ENCODE measurements at places on chromosomes 3 and 15.

- no peak for DNase-seq
Observed at GRCh38 chr3:167783781-167784180, 48.3 kb downstream of the SERPINI1 start.

DNA sequence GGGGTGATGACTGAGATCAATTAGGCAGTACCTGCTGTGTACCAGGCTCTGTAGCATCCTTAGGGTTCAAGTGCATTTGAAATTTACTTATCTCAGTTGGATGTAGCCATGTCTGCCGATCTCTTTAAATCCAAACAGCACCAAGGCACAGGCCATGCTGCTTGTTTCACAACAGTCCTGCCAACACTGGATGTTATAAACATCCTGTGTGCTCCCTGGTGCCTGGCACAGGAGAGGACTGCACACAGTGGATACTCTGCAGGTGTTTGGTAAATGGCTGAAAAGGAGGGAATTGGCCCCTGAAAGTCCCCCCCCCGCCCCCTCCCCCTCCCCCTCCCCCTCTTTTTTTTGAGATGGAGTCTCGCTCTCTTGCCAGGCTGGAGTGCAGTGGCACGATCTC is 27.0 kb downstream of the CTSH start:
- no peak for DNase-seq

- no peak for DNase-seq
Observed at GRCh38 chr3:127764841-127765362, 57.4 kb downstream of the MGLL start.

- no peak for DNase-seq
Observed at GRCh38 chr15:92118162-92118935, 264.8 kb downstream of the SLCO3A1 start.

DNA sequence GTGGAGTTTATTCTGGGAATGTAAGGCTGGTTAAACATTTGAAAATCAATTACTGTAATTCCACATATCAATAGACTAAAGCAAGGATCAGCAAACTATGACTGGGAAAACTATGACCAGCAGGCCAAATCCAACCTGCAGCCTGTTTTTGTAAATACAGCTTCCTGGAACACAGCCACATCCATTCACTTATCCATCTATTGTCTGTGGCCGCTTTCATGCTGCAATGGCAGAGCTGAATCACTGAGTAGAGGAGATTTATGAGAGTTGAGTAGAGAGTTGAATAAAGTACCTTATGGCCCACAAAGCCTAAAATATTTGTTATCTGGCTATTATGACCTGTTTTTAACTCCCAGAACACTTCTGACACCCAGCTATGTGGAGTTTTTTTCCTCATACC is 12.2 kb downstream of the MYLK start:
- no peak for DNase-seq

GRCh38 chr3:194967151-194968117 is 281.8 kb downstream of the FAM43A start:
- no peak for DNase-seq

DNA sequence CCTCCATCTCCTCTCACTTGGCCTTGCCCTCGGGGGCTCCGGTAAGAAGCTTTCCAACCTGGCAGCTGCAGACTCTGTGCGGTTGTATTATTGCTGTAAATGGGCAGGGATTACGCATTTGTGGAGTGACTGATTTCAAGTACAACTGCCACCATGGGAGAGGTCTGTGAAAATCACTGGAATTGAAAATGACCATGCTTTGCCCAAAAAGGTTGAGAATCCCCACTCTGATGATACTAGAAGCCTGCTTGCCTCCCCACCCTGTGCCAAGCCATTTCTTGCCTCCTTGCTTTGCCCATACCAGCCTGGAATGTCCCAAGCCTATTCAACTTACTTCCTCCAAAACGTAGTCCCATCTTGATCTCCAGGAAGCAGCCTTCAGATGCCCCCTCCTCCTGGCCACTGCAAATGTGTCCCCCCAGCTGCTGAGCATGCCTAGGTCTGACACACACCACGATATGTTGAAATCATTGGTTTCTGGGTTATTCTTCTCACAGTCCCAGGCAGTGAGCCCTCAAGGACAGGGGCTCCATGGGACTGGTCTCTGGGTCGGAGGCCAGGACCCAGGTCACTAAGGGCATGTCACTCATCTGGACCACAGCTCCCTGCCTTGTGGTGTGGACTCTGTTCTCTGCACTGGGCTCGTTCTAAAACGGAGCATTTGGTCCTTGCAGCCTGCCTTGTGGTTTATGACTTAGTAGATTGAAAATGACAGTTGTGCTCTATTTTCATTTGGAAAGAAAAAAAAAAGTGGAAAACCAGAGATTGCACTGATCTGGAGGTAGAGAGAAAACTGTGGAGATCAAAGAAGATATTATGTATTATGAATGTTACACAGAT is 42.9 kb downstream of the SMAD3 start:
- no peak for DNase-seq

- DNase-seq = no peak
Observed at GRCh38 chr3:182671541-182671940, 121.8 kb upstream of the ATP11B start.
